ENCODE measurements at places on chromosomes 7 and 10.
A peak's percentile ranks its signal among the peaks of the same experiment; 100 is the strongest.

DNA sequence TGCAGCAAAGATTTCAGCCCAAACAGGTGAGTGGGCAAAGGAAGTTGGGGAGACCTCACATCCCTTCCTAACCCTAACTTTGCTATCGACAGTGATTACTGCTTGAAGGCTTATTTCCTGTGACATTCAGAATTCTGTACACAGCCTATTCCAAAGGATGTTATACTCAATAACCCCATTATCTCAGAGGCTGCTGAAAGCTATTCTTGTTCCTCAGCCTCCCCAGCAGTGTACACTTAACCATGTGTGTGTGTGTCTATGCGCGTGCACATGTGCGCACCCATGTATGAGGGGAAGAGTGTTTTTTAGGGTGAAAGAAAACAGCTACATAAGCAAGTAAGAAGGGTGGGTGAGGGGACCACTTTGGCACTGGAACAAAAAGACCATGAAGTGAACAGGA, 90.4 kb upstream of the KCNIP2 start:
- no peak for DNase-seq

- no peak for DNase-seq
Observed at GRCh38 chr10:47024399-47025252, 113.4 kb downstream of the PTPN20 start.

DNA sequence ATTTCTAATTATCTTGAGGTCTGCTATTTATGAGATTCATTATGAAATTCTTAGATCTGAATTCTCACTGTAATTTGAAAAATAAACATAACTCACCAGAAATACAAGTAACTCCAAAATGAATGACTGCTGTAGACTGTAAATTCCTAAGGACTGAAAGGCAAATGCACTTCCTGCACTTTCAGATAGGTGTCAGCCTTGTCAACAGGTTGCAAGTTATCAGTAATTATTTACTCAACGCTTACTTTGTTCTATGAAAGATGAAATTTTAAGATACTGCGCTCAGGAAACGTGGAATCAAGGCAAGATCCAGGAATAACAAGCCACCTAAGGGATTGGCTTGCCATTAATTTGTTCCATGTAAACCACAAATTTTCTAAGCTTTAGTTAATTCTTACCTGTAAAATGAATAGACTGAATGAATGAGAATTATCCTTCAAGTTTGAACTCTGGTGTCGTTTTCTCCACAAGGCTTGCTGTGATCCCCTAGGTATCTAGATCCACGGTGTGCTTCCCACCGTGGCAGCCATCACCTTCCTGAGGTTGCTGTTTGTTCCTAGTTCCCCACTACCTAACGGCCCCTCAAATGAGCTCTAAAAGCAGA, 12.6 kb downstream of the DHX32 start:
- no peak for DNase-seq

DNA sequence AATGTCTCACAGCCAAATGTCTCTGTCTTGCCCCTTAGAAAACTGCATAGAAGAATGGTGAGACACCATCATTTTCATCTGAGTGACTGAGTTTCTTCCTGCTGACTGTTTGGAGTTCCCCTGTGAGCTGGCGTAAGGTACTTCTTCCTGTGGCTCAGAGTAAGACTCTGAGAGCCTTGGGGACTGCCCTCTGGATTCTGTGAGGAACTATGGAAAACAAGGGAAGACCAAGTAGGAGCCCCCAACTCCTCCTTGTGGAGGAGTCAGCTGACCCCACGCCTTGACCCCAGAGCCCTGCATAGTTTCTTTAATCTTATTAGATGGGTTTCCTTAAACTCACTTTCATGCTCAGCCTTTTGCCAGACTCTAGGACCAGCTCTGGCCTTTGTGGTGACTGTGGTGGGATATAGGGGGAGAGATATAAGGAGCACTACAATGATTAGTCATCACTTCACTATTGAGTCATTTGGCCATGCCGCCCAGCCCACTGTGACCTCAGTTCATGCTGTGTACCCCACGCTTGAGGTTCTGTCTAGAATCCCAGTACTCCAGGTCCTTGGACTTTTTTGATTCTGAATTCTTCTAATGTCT, 51.8 kb upstream of the FAM133B start:
- peak; percentile 38 for DNase-seq

- no peak for DNase-seq
Observed at GRCh38 chr10:33335801-33336581, 1.5 kb upstream of the NRP1 start.

DNA sequence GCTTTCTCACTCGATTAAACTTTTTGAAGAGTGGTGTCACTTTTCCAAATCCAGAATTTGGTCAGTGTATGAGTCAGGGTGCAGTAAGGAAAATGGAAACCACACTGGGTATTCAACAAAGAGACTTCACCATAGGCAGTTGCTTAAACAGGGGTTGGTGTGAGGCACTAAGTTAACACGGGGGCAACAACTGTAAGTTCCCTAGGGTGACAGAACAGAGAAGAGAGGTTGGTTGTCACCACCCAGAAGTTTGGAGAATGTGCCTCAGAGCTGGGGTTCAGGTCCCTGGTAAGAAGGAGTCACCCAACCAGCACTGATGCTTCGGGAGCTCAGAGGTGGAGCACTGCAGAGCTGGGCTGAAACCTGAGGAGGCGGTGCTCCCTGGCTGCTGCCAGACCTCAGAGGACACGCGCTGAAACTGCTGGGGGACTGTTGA, 170.4 kb downstream of the ARID5B start:
- DNase-seq = no peak

- no peak for DNase-seq
Observed at GRCh38 chr7:27423290-27423689, 180.7 kb downstream of the EVX1 start.

DNA sequence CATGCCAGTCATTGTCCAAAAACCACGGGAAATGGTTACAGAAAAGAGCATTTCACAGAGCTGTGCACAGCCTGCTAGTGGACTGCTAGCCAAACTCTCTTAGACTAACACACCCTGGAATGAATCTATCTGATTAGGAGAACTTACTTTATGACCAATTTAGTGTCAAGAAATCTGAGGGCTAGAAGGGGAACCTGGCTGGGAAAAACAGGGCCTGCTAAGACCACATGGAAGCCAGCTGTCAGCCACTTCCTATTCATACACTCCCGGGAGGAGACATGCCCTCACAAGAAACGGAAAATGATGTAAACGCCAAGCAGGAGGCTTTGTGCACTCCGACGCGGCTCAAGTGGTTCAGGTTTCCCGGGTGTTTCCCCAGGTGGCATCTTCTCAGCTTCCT, 54.8 kb downstream of the MPP7 start:
- no peak for DNase-seq

GRCh38 chr7:111528331-111528730, 34.0 kb downstream of the IMMP2L start:
- DNase-seq = no peak

- no peak for DNase-seq
Observed at GRCh38 chr7:115350764-115351163, 428.9 kb downstream of the MDFIC start.

DNA sequence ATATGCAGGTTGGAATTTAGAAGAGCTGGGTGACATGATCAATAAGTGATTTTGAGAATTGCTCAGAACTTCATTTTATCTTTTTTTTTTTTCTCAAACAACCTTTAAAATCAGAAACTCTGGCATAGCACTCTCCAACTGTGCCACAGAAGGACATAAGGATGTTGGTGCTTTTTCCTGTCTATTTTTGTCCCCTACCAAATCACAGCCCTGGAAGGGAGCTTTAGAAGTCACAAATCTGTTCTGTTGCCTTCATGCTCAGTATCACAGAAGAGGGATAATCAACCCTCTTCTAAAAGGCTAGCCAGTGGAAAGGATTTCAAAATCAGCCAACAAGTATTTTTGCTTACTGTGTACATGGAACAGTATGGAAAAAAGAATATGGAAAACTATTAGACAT, 14.8 kb upstream of the NRP1 start:
- DNase-seq = no peak

GRCh38 chr10:68955355-68955831, 577 bp upstream of the DDX21 start:
- DNase-seq = no peak

DNA sequence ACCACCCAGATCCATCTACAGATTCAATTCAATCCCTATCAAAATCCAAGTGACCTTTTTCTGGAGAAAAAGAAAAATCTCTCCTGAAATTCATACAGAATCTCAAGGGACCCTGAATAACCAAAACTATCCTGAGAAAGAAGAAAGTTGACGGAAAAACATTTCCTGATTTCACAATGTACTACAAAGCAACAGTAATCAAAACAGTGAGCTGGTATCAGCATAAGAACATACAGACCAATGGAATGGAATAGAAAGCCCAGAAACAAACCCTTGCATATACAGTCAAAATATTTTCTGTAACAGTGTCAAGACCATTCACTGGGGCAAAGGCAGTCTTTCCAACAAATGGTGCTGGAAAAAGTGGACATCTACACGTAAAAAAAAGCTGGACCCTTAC, 89.9 kb downstream of the JMJD1C start:
- peak; percentile 47 for DNase-seq

DNA sequence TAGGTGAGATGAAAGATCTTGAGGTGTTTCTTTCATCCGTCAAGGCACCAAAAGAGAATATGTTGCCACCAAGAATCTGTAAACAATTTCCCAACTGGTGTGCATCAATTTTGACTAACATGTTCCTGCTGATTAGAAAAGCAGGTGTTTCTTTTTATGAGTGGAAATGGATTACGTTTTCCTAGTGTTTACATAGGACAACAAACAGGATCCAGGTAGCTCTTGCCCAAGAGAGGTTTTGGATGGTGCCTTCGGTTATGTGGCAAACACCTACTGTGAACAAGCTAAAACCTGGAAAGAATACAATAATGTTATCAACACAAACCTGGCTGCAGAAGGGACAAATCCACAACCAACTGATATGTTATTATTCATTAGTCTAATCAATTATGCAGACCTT, 53.6 kb upstream of the WNT16 start:
- DNase-seq = no peak

Measured in AG04449 (cell line).